ENCODE measurements at places on chromosomes 7 and 10.

- no peak for DNase-seq
These were observed 34.2 kb downstream of the C10orf71 start for GRCh38 chr10:49333192-49333591.

GRCh38 chr7:21169667-21170580 is 258.0 kb upstream of the SP4 start:
- DNase-seq = no peak

GRCh38 chr7:157602581-157602980 is 265.8 kb downstream of the DNAJB6 start:
- no peak for DNase-seq

DNA sequence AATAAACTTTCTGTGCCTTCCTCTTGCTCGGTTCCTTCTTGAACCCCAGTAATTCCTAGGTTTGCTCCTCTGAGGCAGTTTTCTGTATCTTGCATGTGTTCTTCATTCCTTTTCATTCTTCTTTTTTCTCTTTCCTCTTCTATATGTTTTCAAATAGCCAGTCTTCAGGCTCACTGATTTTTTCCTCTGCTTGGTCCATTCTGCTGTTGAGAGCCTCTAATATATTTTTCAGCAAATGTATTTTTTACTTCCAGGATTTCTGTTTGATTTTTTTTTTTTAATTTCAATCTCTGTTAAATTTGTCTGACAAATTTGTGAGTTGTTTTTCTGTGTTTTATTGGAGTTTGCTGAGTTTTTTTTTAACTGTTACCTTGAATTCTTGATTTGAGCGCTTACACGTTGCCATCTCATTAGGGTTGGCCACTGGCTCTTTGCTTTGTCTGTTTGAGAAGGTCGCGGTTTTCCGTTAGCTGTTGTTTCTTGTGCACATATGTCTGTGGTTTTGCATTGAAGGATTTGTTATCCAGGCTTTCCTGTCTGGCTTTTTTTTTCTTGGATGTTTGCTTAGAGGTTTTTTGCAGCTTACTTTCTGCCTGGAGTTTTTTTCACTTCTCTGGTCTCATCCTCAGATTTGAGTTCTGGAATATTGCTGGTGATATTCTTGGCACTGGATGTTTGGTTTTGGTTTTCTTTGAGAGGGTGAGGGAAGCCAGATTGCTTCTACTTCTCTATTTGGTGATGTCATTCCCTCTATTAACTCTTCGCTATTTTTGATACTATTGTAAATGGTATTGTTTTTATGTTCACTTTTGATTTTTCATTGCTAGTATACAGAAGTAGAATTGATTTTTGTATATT is 12.7 kb downstream of the SPRN start:
- DNase-seq = no peak

DNA sequence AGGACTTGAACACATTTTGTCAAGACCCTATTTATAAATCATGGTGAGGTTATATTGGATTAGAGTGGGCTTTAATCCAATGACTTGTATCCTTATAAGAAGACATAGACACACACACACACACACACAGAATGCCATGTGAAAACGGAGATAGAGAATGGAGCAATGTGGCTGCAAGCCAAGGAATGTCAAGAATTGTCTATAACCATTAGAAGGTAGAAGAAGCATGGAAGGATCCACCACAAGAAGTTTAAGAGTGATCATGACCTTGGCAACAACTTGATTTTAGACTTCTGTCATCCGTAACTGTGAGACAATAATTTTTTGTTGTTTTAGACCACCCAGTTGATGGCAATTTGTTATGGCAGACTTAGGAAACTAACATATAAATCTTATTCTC is 514.2 kb downstream of the TFEC start:
- no peak for DNase-seq

- DNase-seq = no peak
These were observed 303.8 kb downstream of the PRKG1 start for GRCh38 chr10:51377932-51378599.

DNA sequence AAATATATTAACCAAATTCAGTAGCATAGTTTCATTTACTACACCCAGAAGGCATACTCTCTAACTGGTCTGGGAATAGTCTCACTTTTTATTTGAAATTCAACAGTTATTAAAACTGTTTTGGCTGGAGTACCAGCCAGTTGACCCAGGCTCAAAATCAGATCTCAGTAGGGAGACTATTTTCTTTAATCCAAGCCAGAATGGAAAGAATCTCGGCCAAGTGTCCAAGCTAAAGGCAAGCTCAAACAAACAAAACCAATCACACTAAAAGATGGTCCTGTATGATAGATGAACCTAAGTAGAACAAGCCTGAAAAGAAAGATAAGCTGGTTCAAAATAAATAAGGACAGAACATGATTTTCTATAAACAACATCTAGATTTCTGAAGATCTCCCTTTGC is 259.6 kb upstream of the POM121L12 start:
- DNase-seq = no peak

DNA sequence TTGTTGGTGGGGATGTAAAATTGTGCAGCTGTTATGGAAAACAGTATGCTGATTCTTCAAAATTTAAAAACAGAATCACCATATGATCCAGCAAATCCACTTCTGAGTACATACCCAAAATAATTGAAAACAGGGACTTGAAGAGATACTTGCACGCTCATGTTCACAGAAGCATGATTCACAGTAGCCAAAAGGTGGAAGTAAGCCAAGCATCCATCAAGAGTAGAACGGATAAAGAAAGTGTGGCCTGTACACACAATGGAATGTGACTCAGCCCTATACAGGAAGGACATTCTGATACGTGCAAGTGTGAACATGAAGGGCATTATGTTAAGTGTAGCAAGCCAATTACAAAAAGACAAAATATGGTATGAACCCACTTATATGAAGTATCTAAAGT is 696.7 kb upstream of the CELF2 start:
- DNase-seq = no peak

- no peak for DNase-seq
These were observed 23.5 kb downstream of the OGDH start for GRCh38 chr7:44629829-44630522.

- no peak for DNase-seq
These were observed 67.9 kb upstream of the NFKB2 start for GRCh38 chr10:102327641-102328040.

DNA sequence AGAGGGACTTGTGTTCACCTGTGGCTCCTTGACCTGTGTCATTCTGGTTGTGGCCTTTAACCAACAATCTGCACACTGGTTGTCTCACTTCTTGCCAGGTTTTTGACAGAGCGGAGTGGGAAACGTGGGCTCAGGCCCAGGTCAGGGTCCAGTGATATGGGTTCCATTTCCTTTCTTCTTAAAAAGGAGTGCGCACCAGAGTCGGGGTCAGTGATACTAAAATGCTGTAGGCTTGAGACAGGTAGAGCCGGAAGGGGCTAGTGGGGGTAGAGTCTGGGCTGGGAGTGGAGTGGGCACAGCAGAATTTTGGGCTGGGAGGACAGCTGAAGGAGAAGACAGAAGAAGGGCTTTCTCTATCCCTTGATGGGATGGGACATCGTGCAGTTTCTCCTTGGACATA is 61.2 kb downstream of the SH2D4B start:
- DNase-seq = no peak

DNA sequence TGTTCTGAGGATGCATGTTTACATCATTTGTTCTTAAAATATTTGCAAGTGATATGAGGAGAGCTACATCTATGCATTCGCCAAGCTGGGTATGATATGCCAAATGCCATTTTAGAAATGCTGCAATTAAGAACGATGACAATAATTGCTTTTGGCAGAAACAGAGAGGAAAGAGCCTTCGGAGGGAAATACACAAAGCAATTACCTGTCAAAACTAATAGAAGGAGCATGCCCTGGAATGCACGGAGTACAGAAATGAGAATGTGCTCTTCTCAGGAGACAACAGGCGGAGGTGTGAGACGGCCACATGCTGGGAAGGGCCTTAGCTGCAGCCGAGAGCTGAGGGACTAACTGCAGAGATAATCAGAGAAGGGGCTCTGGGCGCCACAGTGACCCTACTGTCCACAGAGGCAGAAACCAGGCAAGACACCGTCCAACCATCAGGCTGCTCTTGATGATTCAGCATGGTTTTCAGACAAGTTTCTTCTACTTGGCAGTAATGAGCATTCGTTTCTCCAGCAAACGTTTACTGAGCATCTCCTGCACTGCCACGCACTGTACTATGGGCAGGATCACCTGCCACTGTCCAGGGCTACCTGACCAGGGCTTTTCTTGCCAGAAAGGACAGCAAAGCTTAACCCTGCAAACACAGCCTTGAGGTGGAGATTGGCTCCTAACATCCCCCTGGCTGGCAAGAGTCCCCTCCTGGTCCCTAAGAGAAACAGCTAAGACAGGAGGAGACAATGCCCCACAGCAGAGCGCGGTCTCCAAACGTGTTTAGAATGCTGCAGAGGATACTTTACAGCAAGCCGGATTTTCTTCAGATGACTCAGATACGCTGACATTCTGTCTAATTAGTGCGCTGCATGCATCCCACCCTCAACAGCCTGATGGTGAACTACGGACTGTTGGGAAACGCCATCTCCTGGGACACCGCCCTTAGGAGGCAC is 18.1 kb downstream of the VIPR2 start:
- DNase-seq = no peak

DNA sequence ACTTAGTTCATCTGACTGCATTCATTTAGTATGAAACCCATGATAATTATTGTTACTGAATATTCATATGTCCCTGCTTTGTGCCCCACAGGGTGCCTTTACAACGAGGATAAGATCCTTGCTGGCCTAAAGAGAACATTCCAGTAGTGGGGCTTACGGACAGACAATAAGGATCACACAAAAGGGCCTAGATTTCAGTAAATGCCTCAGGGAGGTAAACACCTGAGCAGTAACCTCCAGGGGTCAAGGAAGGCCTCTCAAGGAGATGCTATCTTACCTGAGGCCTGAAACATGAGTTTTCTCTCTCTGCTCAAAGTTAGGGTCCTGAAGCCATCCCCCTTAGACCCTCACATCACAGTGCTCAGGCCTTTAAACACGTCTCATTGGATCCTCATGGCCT is 228.7 kb downstream of the TCF7L2 start:
- DNase-seq = no peak

DNA sequence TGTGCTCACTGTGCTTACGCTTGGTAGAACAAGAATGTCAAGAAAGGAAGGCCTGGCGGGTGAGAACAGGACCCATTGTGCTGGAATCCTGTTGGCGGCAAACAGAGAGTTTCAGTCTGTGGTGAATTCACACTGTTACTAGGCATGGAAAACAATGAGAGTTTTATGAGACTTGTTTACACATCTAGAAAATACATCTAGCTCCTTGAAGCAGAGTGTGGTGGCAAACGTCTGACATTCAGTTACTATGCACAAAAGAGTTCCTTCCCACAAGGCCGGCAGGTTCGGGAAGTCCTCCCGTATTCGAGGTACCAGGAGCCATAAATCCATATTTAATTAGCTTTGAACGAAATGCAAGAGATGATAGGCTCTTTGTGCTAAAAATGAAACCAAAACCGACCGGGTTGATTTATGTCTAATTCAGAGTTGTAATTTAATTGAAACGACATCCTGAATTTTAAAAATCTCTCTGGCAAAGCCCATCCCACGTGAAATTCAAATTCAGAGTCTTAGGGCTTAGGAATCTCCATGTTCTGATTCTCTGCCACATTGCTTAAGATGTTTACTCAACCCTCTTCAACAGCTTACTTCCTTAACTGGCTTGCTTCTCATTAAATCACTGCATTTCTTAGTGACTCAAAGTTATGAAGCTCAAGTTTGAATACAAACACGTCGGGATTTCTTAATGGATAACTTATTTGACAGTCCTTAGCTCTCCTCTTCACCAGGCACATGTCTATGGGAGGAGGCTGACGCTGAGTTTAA is 299.9 kb upstream of the PITRM1 start:
- no peak for DNase-seq

- no peak for DNase-seq
These were observed 71.7 kb upstream of the ZNRF2 start for GRCh38 chr7:30212701-30213111.

DNA sequence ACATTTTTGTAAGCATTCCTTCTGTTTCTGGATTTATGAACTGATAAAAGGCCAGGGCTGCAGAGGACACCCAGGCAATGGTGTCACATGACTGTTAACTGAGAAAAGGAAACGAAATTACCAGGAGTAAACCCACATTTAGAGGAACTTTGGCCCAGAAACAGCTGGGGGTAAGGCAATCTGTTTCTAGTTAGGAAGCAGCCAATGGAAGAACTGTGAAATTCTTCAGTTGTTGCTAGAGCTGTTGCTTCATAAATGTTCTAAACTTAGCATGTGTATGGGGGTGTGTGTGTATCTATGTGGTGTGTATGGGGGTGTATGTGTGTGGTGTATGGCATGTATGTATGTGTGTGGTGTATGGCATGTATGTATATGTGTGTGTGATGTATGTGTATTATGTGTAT is 11.8 kb upstream of the PDCD4 start:
- no peak for DNase-seq

GRCh38 chr10:119917777-119918176 is 25.2 kb downstream of the SEC23IP start:
- DNase-seq = no peak

GRCh38 chr10:1050145-1050544 is 1.2 kb upstream of the IDI1 start:
- no peak for DNase-seq

GRCh38 chr10:92891885-92892690 is 43.8 kb downstream of the EXOC6 start:
- DNase-seq = peak; percentile 41

DNA sequence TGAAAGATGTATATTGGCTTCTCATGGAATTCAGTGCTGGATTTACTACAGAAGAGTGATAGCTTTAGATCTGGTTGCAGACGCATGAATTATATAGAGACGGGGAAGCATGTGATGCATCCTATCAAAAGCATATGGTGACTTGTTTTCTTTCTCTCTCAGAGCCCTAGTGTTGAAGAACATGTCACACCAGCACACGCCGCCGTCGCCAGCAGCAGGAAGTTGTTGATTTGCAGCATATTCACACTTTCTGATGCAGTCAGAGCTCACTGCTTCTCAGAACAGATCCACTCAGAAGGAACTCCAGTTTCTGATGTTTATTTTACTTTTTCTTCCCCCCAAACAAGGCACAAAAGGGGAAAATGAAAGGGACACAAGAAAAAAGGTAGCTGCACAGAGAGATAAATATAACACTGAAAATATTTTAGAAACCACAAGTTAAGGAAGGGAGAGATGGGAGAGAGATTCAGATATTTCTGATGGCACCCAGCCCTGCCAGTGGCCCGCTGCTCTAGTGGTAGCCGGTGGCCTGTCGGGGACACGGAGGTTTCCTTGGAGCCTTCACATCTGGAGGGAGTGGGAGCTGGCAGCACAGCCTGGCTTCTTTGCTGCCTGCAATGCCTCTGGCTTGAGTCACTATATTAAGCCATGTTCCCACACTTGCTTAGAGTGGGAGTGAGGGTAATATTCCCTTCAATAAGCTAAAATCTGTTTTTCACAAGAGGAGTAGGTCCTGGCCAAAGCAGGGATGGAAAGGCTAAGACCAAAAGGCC is 123.2 kb downstream of the NRP1 start:
- no peak for DNase-seq

GRCh38 chr7:27204851-27205322 is 5.0 kb upstream of the HOXA13 start:
- no peak for DNase-seq

- DNase-seq = no peak
These were observed 59.0 kb upstream of the CHST15 start for GRCh38 chr10:124152139-124153022.

GRCh38 chr7:141624763-141625162 is 73.6 kb downstream of the AGK start:
- DNase-seq = no peak

All from mesothelial cell of epicardium (in vitro differentiated cells).